ENCODE measurements at places on chromosomes 11 and 22.
A peak's percentile ranks its signal among the peaks of the same experiment; 100 is the strongest.

DNA sequence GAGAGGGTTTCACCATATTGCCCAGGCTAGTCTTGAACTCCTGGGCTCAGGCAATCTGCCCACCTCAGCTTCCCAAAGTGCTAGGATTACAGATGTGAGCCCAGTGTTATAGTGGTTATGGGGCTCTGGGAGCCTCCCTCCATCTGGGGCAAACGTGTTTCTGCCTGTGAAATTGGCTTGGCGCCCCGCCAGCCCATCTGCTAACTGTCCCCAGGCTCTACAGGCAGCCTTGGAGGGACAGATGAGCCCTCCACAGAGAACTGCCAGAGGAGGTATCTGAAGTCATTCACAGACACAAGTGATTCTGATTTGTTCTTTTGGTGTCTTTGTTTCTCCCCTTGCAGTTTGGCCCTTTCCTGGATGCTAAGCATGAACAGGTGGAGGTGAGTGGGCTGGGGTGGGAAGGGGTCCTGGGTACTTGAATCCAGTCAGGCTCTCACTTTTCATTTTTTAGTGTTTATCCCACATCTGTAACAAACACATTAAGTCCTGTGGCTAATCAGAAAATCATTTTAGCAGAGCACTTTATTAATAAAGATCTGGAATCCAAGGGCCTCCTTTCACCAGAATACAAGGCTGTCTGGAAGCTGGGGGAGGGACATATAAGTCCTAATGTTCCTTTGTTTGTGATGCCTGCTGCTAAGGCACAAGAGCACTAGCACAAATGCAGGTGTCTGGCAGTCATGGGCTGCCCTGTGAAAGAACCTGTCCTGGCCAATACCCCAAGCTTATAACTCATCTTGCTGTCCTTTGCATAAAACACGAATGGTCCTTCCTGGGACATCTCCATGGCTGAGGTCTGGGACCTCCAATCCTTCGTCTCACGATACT, 25.7 kb upstream of the CDC42EP2 start:
- DNase-seq = no peak

DNA sequence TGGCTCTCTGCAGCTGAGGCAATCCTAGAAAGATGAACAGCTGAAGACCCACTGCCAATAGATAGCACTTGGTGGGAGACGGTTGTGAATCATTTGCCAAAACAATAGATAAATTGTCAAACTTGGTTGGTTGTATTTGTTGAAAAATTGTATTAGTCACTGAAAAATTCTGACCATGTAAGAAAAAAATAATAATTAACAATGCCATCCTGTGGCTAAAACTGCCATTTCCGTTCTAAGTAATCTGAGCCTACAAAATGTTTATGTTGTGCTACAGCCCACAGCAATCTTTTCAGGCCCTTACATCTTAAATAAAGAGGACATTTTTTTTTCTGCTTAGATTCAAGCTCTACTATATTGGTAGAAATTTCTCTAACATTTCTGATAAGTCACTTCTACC, 103.2 kb upstream of the ANO3 start:
- no peak for DNase-seq

DNA sequence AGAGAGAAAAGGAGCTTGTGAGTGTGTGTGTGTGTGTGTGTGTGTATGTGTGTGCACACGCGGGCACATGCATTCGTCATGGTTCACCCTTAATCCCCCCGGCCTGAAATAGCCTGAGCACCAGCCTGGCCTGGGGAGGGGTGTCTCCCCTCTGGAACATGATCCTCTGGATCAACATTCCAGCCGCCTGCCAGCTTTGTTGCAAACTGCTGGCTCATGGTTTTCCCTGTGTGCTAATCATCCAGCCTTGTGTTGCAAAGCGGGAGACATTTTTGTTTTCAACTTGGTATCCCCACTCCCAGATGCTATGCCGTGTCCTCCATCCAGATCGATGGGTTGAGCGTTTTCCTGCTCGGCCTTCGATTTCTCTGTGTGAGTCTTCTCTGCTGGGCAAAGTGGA, 94.3 kb downstream of the FEZ1 start:
- DNase-seq = no peak

DNA sequence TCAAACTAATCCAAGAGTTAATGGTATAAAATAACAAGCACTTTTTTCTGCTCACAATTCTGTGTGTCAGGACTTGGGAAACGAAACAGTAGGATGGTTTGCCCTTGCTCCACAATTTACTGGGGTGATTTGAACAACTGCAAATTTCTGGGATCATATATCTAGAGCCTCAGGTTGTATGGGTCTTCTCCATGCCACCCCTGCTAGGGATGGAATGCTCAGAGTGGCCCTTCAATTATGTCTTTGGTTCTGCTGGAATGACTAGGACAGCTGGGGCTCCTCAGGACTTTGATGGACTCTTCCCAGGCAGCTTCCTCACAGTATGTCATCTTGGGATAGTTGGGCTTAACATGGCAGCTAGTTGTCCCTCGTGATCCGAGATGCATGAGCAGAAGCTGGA, 223.0 kb upstream of the ANO5 start:
- no peak for DNase-seq

GRCh38 chr11:68003846-68004550, at the start of gene UNC93B1:
Gene UNC93B1 (minus strand): TSS chr11:68004097. CDS start chr11:68004043, 54 bp downstream.
- peak; percentile 52 for DNase-seq

DNA sequence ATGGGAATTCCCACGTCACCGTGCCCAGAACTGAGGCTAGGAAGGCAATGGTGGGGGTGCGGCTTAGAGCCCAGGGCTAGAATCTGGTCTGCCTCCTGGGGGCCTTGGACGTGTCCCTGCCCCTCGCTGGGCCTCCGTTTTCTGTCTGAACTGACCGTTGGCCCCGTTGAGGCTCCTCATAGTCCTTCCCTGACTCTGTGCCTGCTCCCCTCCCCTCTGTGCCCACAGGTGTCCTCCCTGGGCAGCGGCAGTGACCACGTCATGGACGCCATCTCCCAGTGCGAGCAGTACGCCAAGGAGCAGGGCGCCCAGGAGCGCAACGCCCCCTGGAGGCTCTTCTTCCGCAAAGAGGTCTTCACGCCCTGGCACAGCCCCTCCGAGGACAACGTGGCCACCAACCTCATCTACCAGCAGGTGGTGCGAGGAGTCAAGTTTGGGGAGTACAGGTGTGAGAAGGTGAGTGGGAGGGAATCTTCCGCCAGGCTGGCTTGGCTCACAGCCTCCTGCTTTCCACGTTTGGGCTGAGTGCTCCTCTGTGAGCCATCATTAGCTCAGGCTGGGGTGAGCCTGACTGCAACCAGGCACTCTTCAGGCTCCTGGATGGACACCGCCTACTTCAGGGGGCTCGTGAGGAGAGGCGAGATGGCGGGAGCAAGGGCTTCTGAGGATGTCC, 63.9 kb downstream of the MYO7A start:
- DNase-seq = peak; percentile 70

DNA sequence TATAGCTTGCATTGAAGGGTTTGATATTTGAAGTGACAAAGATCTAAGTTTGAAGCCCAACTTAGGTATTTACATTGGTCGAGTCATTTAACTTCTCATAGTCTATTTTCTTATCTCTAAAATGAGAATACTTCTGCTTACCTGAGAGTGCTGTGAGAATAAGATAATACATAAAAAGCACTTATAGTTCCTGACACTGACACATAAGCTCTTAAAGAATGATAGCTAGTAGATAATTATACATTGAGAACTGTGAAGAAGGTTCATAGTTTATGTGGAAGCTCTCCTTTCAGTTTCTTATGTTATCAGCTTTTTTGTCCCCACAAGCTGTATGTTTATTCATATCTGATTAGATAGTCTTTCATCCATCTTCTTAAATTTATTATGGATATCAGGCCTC, 4.8 kb downstream of the PPME1 start:
- no peak for DNase-seq

DNA sequence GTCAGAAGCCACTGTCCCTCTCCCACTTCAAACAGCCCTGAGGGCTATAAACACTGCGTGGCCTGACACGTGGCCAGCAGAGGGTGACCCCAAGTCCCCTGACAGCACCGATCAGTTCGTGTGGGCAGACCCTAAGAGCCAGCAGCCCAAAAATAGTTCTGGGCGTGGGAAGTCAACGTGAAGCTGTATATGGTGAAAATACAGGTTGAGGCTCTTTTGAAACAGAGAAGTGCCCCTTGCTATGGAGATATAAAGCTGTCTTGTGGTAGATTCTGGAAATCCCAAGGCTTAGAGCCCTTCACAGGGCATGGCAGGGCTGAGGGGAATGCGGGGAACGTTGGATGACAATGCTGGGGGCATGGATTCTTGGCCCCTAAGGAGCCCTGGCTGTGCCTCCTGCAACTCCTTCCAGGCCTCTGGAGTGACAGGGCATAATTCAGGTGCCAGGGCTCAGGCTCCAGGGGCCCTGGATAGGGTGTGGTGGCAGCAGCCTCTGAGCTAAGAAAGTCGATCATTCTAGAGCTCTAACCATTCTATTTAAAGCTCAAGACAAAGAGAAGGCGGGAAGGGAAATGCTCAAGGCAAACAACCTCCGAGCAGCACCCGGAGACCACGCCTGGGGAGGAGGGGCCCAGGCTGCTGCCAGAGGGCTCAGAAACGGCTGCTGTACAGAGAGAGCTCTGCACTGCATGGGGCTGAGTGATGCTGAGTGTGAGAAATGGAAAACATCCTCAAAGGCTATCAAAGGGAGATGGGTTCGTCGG, 60.4 kb upstream of the CD5 start:
- no peak for DNase-seq

DNA sequence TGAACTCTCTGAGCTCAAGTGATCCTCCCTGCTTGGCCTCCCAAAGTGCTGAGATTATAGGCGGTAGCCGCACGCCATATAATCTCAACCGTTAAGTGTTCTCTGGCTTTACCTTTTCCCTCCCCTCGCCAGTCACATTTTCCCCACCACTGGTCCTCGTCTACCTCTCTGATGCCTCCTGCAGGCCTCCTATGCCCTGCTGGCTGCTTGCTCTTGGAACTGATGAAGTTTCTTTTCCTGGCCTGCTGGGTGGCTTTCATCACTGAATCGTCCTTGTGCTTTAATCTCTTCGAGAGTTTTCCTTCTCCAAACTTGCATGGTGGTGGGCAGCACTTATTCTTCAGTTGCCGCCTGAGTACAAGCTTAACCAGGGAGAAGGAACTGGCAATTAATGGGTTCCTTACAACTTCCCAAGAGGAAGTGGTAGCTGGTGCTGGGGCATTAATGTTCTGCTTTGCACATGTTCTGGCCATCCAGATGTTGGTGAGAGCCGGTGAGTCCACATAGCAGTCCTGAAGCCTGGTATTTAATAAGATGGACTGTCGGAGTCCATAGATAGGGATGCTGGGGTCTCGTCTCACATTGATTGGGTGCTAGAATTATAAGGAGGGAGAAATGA, 1.3 kb downstream of the C22orf31 start:
- no peak for DNase-seq

DNA sequence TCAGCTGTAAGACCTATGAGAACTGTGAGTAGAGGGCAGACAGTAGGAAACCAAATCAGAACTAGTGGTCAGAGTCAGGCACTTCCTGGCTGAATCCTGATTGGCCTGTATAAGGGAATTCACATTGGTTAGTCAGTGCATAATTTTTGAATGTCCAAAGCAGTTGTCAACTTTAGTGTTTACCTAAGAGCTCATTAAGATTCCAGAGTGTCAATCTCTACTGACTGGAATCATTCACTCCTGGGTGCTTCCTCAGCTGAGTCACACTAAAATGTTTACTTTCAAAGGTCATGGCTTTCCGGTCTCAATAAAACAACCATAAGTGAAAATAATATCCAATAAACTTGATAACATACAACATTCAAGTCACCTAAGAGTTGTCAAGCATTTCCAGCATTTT, 306.1 kb downstream of the C11orf87 start:
- DNase-seq = peak; percentile 14

DNA sequence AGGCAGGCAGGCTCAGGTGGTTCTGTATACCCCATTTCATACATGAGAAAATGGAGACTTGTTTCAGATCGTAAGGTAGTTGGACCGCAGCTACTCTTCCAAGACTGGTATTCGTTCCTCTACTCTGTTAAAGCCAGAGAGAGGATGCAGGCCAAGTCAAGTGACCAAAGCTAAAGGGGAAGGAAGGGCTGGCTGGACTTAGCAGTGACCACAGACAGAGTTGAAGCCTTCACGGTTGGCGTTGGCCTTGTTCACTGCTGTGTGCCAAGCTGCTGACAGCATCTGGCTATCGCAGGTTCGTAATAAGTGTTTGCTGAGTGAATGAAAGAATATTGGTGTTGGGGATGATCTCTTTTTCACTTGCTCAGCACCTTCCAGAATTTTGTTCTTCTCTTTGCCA, 64.2 kb downstream of the PTPRJ start:
- no peak for DNase-seq

GRCh38 chr22:43092085-43092484, 2.9 kb upstream of the TTLL1 start:
- no peak for DNase-seq

DNA sequence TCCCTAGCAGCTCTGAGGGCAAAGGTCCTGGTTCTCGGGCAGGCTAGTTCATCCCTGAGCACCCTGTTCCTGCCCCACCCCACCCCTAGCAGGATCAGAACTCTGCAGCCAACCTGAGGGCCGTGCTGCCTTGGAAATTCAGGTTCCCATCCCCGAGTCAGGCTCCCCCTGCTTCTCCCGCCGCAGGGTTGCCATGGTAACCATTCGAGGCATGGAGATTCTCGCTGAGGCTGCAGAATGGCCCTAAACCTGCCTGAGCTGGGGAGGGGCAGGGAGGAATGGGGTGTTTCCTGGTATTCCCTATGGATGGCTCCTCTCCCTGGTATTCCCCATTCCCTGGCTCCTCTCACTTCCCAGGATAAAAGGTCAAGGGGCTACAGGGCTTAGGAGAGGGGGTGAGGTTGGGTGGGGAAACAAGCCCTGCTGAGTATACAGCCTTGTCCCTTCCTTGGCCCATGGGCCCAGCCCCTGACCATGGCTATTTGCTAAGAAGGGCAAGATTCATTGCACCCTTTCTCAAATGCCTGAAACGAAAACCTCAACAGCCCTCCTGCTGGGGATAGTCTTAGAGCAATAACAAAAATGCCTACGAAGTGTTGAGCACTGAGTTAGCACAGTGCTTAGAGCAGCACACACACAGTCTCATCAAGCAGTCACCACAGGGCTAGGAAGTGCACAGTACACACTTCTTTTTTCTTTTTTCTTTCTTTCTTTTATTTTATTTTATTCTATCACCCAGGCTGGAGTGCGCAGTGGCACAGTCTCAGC, 58.7 kb downstream of the CHST1 start:
- DNase-seq = no peak

DNA sequence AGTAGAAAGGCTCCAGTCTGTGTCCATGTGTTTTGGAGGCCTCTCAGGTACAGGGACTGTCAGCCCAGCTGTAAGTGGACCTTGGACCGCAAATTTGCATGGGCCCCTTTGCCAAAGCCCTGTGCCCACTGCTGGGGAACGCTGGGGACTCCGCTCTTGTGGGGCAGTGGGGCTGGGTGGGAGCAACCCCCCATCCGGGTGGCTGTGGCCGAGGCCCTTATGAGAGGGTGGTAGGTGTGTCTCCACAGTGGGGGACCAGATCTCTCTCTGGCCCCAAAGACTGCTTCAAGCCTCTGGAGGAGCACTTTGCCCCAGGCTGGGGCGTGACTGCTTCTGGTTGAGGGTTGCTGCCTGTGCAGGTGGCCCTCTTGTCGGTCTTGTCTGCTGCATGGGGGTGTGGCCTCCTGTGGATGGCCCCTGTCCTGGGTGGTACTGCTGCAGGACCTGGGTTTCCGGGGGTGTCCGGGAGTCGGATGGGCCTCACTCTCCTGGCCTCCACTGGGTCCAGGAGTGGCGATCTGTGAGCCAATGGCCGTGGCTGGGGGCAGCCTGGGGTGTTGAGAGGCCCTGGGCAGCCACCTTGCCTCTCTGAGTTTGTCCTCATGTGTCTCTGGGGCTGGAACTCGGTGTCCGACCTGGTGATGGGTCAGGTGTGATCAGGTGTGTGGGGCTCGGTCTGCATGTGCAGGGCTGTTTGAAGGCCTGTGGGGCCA, 15.9 kb downstream of the KCNQ1 start:
- no peak for DNase-seq

GRCh38 chr11:45482331-45482730, 183.1 kb downstream of the CHST1 start:
- DNase-seq = no peak
